Stimulated activated CD4-positive, alpha-beta T cell treated with anti-CD3 and anti-CD28 coated beads, Interleukin-1b, Interleukin-23, amount 100 ng/mL, for 48 hours (primary cell): ENCODE measurements at places on chromosomes 13 and 19.
A peak's percentile ranks its signal among the peaks of the same experiment; 100 is the strongest.

GRCh38 chr13:113763961-113764792 lies 5.2 kb downstream of the TMEM255B start:
- no peak for DNase-seq

- DNase-seq = no peak
Measured at GRCh38 chr19:9969688-9969975, 33.3 kb upstream of the OLFM2 start.

DNA sequence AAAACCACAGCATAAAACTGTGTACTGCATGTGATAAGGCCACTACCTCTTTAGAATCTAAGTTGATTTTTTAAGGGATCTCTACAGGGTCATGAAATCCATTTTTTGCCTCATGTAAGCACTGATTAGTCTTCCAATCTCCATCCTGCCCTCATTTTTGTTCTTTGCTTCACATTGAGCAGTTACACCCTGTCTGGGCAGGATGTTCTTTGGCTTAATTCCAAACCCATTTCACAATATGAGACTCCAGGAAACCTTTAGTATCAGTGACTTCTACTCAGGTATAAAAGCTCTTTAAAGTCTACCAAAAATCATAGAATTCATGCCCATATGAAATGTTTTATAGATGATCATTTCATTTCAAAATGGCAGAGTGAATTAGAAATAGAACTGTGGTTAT lies 592.6 kb downstream of the TBC1D4 start:
- no peak for DNase-seq

DNA sequence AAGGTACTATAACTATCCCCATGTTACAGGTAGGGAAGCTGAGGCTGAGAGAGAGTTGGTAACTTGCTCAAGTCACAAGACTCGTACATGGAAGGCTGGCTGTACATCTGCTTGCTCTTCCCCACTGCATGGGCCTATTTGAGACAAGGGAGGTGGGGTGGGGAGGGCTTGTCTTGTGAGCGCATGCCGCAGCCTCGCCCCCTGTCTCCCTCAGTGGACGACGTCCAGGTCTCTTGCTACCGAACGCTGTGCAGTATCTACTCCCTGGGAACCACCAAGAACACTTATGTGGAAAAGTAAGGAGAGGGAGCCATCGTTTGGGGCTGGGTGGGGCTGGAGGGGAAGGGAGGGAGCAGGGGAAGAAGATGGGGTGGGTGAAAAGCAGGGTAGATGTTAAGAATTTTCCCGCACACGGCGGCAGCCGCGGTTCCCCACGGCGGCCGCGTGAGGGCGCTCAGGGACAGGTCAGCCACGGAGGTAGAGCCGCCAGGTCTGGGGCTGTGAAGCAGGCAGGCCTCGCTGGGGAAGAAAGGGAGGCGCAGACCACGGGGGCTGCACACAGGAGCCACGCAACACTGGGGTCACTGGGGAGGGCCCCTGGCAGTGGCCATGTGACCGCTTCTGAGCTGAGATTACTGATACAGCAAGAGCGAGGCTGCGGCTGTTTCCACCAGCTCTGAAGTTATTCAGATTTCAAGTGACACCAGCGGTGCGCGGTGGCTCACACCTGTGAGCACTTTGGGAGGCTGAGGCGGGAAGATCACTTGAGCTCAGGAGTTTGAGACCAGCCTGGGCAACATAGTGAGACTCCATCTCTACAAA lies 81.5 kb downstream of the RYR1 start:
- DNase-seq = peak; percentile 77
